Stomach (tissue), 19 donors: ENCODE measurements at places on chromosomes 13 and 19. TPM values are rescaled to one million over a fixed set of nuclear protein-coding genes. Genes with fewer than 3 reads are reported as not detected.

The DCT gene
- not detected for total RNA-seq

DNA sequence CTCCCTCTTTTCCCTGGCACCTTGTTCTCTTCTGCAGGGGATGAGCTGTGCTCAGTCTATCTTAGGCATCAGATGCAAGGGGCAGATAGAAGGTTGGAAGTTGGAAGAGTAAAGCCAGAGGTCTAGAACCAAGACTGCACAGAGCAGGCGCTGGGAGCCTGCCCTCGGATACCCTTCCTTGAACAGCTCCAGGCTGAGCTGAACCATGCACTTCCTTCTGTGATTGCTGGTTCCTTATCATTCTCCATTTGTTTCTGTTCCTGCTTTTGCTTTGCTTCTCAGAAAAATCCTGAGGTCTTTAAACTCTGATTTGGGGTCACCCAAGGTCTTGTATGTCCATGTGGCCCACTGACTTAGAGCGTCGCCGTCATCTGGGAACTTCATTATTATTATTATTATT is 36.3 kb downstream of the ARHGEF18 start:
- H3K4me1 ChIP-seq = peaks cover 5% of the 10 kb centered on the region
- peaks cover 17% of the 10 kb centered on the region for H3K36me3 ChIP-seq
- no peak overlapping the region for H3K4me3 ChIP-seq
- no peak for DNase-seq
- H3K27ac ChIP-seq = no peak overlapping the region

- DNase-seq = no peak
- H3K4me3 ChIP-seq = no peak overlapping the region
- H3K27me3 ChIP-seq = no peaks in the 10 kb centered on the region
- H3K36me3 ChIP-seq = peaks cover 50% of the 10 kb centered on the region
These were observed 19.2 kb downstream of the ZNF486 start for GRCh38 chr19:20186174-20186573.

The NLRP4 gene
- total RNA-seq = not detected

DNA sequence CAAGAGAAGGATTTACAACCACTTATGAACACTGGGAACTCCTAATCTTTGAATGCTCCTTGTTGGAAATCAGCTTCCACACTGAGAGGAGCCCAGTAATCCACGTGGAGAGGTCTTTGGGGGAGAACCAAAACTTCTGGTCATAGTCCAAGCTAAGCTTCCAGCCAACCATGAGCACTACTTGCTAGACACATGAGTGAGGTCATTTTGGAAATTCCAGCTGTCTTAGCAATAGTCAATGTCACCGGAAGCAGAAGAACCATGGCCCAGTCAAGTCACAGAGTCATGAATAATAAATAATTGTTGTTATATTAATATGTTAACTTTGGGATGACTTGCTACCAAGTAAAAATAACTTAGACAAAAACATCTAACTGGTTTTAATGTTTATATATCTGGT is 324.9 kb upstream of the SGCG start:
- H3K4me3 ChIP-seq = no peak overlapping the region
- H3K4me1 ChIP-seq = no peaks in the 10 kb centered on the region
- no peak for DNase-seq
- H3K27ac ChIP-seq = no peak overlapping the region
- H3K27me3 ChIP-seq = no peaks in the 10 kb centered on the region

The COL5A3 gene
- total RNA-seq = 0.58 TPM

The ZNF616 gene
- total RNA-seq = 23.3 TPM

The RNF113B gene
- total RNA-seq = not detected

The EDNRB gene
- total RNA-seq = 31.0 TPM

The RAX2 gene
- not detected for total RNA-seq

- H3K4me1 ChIP-seq = peaks cover 9% of the 10 kb centered on the region
- H3K36me3 ChIP-seq = no peaks in the 10 kb centered on the region
- no peak overlapping the region for H3K27ac ChIP-seq
- no peaks in the 10 kb centered on the region for H3K27me3 ChIP-seq
These were observed 32.2 kb upstream of the KLF12 start for GRCh38 chr13:74166261-74167004.

The USP12 gene
- total RNA-seq = 19.1 TPM

DNA sequence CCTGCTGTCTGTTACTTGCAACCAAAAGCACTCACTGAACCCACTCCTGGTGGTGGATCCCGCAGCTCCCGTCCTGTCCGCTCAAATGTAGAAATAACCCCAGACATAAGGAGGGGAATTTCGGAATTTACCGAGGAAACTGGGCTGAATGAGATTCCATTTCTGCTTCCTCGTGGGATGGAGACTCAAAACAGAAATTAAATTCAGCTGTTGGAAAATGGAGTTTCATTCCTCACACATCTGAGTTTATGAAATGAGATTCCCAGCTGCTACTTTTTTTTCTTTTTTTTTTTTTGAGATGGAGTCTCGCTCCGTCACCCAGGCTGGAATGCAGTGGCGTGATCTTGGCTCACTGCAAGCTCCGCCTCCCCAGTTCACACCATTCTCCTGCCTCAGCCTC is 44.3 kb downstream of the COLGALT1 start:
- no peaks in the 10 kb centered on the region for H3K36me3 ChIP-seq
- no peaks in the 10 kb centered on the region for H3K4me1 ChIP-seq
- no peak overlapping the region for H3K27ac ChIP-seq
- no peak overlapping the region for H3K4me3 ChIP-seq
